ENCODE measurements at places on chromosomes 1 and 21.

DNA sequence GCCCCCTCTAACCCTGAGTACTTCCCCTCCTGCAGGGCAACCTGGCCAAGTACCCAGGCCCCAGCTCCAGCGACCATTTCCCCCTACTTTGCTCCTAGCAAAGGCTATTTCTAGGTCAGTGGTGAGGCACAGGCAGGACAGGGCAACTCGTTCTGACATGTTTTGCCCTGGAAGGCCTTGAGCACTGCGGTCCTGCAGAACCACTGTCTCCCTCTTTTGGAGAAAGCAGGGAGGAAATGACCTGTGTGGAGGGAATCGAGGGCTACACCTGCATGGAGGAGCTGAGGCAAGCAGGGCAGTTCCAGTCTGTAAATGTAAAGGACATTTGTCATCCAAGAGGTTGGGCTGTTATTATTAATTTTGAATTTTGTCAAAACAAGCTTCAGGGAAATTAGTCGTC, 99.1 kb downstream of the PPIAL4G start:
- no peak for DNase-seq

- no peak for DNase-seq
These were observed 28.6 kb downstream of the SGIP1 start for GRCh38 chr1:66562561-66562960.

DNA sequence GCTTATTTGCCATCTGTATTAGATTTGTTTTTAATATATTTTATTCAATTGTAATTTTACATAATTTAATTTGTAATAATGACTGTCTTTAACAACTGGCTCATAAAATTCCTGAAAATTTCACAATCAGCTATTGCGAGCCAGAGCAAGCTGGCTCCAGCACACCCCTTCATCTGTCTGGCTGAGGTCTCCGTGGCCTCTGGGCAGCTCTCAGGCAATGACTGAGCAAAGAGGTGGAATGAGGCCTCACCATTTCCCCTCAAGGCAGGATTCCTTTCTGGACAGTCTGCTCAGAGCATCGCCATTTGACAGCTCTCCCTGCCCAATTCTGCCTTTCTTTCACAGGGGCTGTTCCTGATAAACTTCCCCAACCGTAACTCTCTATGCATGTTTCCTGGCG, 5.8 kb upstream of the KANK4 start:
- peak; percentile 33 for DNase-seq

DNA sequence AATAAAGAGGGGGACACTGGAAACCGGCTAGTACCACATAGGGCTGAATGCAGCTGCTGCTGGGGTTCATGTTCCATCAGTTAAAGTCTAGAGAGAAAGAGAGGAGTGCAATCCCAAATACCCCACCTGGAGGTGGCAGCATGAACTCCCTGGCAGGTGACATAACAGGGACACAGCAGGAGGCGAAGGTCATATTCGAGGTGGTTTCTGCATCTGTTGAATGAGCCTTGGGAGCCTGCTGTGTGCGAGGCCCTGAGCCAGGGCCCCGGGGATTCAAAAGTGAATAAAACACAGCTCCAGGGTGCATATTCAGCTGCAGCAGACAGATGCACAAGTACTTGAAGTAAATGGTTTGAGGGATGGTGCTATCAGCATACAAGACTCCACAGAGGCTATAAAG, 456.8 kb downstream of the SETD4 start:
- no peak for DNase-seq

- DNase-seq: peak; percentile 47
These were observed at the start of gene RGS7 for GRCh38 chr1:241356519-241357365. Gene RGS7 (minus strand): TSS chr1:241357205.

GRCh38 chr1:208093754-208094719, 150.1 kb downstream of the PLXNA2 start:
- peak; percentile 87 for DNase-seq

DNA sequence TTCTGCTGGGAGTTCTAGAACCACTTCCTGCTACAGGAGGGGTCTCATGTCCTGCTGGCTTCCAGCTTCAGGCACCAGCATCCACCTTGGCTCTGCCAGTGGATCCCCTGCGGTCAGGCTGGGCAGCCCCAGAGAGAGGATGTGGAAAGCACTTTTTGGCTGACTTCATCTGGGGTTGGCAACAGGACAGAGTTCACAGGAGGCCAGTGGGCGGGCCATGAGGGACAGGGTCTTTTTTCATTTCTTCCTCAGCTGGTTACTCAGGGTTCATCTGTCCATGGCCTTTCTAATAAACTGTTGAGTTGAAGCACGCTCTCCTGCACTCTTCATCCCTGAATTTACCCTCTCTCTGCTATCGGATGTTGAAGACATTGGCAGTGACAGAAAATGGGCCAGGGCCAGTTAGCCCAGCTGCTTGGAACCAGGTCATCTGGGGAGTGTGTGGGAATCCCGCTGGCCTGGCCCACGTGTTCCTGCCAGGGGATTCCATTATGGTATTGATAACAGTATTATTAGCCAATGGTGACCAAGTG, 45.2 kb downstream of the RPS6KA1 start:
- DNase-seq: peak; percentile 49

Data from left ventricle myocardium superior (tissue), 1 donor.